ENCODE measurements at places on chromosomes 6 and 20.

DNA sequence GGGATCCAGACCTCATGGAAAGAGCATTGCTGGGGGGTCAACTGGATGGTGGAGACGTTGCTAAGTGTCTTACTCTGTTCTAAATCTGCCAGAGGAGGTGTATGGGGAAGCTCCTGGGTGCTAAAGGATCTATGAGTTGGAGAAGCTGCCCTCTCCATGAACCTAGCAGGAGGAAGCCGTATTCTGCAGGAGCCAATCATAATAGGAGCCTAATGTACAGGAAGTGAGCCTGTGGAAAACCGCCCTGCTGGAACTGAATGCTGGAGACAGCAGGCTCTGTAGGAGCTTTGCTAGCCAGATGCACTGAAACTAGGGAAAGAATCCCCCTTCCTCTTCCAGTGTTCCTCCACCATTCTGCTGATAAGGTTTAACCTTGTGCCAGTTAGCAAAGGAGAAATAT, 10.9 kb downstream of the CASP8AP2 start:
- peak; percentile 34 for DNase-seq

DNA sequence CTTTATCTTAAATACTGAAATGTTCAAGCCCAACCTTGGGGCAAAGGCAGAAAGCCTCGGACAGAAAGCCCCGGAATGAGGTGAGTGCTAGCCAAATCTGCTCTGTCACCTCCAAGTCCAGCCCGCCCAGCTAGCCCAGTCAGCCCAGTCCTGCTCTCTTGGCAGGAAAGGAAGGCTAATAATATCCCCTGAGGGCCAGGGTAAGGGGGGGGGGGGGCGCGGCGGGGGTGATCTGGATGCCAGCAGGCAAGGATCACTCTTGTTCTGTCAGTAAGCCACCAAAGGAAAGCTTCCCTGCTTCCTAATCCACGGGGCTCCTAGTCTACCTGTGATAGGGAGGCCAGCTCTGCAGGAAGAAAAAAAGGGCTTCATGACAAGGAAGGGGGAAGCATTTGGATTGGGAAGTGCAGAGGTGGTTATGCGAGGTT, 1.1 kb downstream of the NDRG3 start:
- DNase-seq, result no peak

DNA sequence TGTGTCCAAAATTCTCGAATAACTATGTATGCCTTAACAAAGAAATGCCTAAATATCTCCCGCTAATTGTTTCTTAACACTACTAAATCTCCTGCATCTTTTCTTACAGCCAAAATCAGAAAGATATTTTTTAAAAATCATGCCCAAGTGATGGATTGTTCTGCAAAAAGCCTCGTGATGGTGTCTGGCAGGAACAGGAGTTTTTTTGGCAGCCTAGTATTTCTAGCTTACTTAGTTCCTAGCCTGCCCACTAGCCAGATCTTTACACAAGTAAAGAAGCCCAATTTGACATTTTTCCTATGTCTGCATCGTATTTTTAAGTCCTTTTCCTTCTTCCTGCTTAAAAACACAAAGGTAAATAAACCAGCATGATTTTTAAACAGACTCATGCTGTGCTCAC, 31.5 kb downstream of the SLC2A12 start:
- DNase-seq, result no peak

DNA sequence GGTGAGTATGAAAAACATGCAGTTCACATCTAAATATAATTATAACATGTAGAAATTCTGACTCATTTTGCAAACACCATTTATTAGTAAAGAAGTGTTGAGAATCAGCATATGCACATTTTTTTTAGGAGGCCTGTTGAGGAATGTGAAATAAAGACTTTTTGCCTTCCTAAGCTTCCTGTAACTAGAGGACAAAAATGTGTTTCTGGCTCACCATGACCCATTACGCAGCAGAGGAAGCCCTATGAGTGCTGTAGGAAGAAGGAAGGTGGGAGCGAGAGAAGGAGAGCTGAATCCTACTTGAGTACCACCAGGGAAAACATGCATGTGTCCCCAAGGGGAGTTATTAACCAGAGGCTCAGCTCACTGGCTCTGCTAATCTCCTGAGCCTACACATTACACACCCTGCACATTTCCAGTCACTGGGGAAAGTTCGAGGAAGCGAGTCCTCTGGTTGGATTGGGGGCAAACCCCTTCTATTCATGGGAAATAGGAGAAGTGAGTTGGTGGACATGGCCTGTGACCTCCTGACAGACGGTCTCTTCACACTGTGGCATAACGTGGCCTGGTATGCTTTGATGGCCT, 540.5 kb upstream of the JAG1 start:
- no peak for DNase-seq

GRCh38 chr6:155861821-155862220, 406.2 kb upstream of the NOX3 start:
- no peak for DNase-seq

GRCh38 chr6:165245701-165246100, 63.7 kb downstream of the C6orf118 start:
- no peak for DNase-seq

- no peak for DNase-seq
Measured at GRCh38 chr6:166663568-166663967, 36.5 kb upstream of the RPS6KA2 start.

- no peak for DNase-seq
Measured at GRCh38 chr6:3328145-3328544, 69.4 kb downstream of the PSMG4 start.
